PC-9 (cell line): ENCODE measurements at places on chromosomes 7 and 10. TPM values are rescaled to one million over a fixed set of nuclear protein-coding genes. Genes with fewer than 3 reads are reported as not detected.

Gene ITPRID1
- total RNA-seq = not detected in 2 replicates

Gene NOM1
- total RNA-seq = 25.4 and 28.3 TPM in 2 replicates

Gene SH2B2
- 12.1 and 18.4 TPM in 2 replicates for total RNA-seq

Gene MRPL32
- total RNA-seq = 45.5 and 50.6 TPM in 2 replicates

DNA sequence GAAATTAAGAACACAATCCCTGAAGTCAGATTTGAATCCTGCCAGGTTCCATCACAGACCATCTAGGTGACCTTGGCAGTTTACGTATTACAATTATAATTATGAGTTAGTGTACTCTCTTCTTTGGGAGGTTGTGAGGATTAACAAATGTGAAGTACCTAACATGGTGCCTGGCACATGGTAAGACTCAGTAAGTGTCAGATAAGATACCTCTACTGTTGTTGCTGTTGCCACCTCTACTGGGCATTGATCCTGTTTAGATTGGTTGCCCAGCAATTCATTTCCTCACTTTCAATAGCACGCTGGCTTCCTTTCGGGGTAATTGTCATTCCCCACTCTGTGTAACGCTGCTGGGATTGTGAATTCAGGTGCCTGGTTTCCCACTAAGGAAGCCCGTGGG lies 31.7 kb upstream of the HGF start:
- no peak for DNase-seq

DNA sequence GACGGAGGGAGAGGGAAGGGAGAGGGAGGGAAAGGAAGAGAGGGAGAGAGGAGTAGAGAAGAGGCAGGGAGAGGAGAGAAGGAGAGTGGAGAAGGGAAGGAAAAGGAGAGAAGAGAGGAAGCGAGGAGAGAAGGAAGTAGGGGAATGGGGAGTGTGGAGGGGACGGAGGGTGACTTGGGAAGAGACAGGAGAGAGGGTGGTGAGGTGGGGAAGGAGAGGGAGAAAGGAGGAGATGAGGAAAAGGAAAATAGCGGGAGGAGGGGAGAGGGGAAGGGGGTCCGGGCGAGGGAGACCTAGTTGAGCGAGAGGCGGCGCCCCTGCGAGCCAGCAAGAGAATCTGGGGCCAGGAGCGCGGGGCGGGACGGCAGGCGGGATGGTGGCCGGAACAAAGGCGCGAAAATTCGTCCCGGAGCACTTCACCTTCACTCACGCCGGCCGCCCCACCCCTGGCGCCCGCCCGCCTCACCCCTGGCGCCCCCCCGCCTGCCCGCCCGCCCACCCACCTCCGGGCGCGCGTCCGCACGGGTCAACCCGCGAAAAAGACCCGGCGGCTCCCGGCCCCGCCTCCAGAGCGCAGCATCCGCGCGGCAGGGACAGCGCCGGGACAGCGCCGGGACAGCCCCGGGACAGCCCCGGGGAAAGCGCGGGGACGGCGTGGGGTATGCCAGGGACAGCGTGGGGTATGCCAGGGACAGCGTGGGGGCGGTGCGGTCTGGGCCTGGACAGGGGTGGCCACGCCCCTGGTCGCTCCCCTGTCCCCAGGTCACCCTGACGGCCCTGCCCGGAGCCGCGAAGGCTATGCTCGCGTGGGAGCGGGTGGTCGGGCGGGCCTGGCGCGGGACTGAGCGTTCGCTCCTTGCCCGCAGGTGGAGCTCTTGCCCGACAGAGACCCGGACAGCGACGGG lies 4.2 kb downstream of the VSTM2A start:
- no peak for DNase-seq
